ENCODE measurements at places on chromosomes 13 and 19. TPM values are rescaled to one million over a fixed set of nuclear protein-coding genes. Genes with fewer than 3 reads are reported as not detected.

The FREM2 gene
- 16.1 TPM for total RNA-seq

DNA sequence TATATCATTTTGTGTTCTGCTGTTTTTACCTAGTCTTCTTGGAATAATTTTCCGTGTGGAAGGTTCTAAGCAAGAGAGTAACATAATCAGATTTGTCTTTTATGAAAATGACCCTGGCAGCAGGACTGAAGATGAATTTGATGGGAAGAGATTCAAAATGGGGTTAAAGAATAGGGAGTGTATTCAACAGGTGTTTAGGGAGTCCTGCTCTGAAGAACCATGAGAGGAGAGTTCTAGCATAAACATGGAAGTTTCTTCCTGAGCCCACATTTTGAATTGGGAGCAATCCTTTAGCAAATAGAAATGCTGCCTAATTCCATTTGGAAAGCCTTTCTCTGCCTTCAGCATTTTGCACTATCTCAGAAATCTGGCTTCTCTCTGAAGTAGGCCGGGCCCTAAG, 127.0 kb downstream of the CDK8 start:
- no peaks in the 10 kb centered on the region for H3K27me3 ChIP-seq
- H3K4me1 ChIP-seq = no peaks in the 10 kb centered on the region
- no peak overlapping the region for H3K4me3 ChIP-seq
- peaks cover 12% of the 10 kb centered on the region for H3K36me3 ChIP-seq
- DNase-seq = no peak
- H3K27ac ChIP-seq = no peak overlapping the region

- H3K36me3 ChIP-seq = peaks cover 27% of the 10 kb centered on the region
- no peaks in the 10 kb centered on the region for H3K4me1 ChIP-seq
- no peak overlapping the region for H3K4me3 ChIP-seq
- peak; percentile 86 for DNase-seq
- no peaks in the 10 kb centered on the region for H3K27me3 ChIP-seq
These were observed 2.5 kb upstream of the GARIN5A start for GRCh38 chr19:50478901-50479715.

DNA sequence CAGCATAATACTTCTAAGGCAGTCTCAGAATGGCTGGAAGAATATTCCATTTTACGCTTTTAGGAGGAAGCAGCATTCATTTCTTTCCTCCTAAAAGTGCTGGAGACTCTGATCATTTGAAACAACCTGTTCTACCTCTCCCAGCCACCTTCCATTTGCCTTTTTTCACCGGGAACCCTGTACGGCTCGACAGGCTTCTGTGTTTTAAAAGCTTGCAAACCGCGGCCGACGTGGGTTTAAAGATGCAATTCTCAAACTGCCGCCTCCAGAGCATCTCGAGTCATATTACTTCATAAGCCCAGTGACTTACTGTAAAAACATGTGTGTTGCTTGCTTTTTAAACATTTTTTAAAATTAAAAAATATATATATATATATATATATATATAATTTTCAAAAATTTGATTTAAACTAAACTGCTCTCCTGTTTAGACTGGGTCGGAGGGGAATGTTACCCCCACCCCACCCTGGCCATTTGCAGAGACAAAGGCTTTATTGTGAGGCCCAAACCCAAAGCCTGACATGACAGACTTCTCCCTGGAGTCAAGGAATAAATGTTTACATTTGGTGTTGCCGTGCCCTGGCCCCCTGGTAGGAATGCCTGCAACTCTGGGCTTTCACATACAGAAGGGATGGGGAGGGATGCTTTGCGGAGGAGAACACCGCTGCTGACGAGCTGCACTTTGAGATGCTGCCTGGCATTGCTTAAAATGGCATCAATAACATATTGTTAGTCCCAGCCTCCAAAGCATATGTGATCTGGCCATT, 30.4 kb downstream of the ZNF536 start:
- no peak overlapping the region for H3K4me3 ChIP-seq
- no peaks in the 10 kb centered on the region for H3K36me3 ChIP-seq
- no peaks in the 10 kb centered on the region for H3K4me1 ChIP-seq

The POSTN gene
- 0.66 TPM for total RNA-seq

DNA sequence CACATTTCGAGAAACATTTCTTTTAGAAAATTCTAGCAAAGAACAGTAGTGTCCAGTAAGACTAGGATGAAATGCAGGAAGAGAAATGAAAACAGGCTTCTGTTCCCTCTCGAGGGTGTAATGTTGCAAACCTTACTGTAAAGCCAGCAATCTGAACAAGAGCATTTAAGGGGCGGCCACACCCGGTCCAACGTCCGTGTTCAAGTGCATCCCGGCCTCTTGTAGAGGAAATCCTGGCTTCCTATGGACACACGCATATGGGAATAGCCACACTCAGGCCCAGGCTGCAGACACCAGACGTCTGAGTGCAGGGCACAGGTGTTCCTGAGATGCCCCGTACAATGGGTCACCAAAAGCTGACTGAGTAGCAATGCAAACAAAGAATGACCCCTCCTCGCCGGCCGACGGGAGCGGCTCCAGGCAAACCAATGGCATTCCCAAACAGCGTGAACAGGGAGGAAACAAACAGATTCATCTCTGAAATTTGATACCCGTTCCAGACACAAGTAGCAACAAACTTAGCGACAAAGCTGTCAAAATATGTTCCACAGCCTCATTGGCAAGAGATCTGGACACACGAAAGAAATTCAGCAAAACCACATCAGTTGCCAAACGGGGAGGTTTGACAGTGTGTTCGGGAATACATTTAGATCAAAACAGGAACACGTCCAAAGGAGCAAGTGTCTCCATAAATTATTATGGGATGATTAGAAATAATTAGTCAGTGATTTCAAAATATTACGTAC, 278.6 kb upstream of the TSHZ3 start:
- no peaks in the 10 kb centered on the region for H3K36me3 ChIP-seq
- no peak overlapping the region for H3K4me3 ChIP-seq

The ZNF610 gene
- 15.2 TPM for total RNA-seq

DNA sequence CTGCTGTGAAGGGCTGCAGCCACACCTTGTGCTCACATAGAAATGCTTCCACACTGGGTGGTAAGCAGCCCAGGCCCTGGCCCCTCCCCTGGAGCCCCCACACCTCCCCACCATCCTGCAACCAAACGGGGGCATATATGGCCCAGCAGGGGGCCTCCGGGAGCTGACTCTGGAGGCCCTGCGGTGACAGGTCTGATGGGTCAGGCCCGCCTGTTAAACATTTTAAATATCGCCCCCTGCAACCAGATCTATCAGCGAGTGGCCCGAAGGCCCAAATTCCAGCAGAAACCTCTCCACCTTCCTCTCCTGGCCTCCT, 48.0 kb upstream of the KATNAL1 start:
- no peaks in the 10 kb centered on the region for H3K27me3 ChIP-seq
- H3K4me1 ChIP-seq = no peaks in the 10 kb centered on the region
- H3K36me3 ChIP-seq = no peaks in the 10 kb centered on the region
- H3K27ac ChIP-seq = no peak overlapping the region
- peak; percentile 70 for DNase-seq

The KIRREL2 gene
- 0.73 TPM for total RNA-seq
